ENCODE measurements at places on chromosomes 13 and 19.
A peak's percentile ranks its signal among the peaks of the same experiment; 100 is the strongest.

- DNase-seq, result no peak
Observed at GRCh38 chr19:33432446-33433170, 59.1 kb downstream of the CEBPG start.

GRCh38 chr19:1858412-1859081 lies 4.8 kb downstream of the KLF16 start:
- DNase-seq, result no peak

GRCh38 chr19:51621178-51621577 lies 9.0 kb downstream of the SIGLEC5 start:
- no peak for DNase-seq

- peak; percentile 26 for DNase-seq
Observed at GRCh38 chr19:40223135-40223822, 3.2 kb downstream of the CCNP start.

DNA sequence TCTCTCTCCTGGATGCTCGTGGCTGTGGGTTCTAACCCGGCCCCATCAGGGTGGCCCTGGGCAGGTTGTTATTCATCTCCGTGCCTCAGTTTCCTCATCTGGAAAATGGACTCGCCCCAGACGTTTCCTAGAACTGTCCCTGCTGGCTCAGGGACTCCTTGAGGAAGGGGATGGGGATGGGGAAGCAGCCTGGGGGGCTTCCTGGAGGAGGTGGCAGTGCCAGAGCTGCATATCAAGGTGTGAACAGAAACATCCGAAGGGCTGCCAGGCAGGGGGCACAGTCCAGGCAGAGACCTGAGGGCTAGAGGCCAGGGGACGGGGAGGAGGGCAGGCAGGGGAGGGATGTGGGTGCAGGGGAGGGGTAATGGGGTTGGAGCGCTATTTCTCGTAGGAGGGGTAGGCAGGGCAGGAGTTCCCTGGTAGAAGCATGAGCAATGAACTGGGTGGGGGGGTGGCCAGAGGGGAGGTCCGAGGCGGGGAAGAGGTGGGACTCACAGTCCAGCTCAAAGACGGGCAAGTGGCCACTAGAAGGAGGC lies 3.6 kb upstream of the ELANE start:
- DNase-seq, result no peak

GRCh38 chr19:1445185-1445931 lies 4.6 kb upstream of the APC2 start:
- DNase-seq, result peak; percentile 72

GRCh38 chr19:40714441-40715299 lies 2.0 kb downstream of the COQ8B start:
- peak; percentile 97 for DNase-seq

DNA sequence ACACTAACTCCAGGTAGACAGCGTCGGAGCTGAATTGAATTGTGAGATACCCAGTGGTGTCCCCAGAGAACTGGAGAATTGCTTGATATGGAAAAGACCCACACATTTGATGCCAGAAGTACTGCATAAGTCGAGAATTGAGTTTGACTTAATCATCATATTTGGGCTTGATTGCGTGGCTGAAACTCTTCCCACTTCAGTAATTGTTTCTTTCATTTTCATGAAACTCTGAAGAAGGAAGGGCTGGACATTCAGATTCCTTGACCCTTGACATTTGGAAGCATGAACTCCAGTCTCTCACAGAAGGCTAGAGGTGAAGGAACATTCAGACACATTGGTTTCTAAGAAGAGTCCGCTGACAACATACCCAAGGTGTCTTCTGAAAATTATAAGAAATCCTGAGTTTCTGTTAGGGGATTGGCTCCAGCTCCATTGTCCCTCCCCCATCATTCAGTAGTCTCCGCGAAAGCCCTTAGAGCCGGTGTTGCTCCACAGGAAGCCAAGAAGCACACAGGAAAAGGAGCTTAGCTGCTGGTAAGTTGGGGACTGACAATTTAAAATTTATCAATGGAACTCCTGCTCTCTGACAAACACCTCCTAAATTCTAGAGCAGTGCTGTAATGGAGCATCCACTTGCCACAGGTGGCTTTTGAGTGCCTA lies at the start of gene FPR2:
Gene FPR2, plus strand, starts transcription at position 484 of the 660 bp plus-strand sequence. CDS start 7,479 bp downstream, outside the sequence.
- DNase-seq, result no peak

DNA sequence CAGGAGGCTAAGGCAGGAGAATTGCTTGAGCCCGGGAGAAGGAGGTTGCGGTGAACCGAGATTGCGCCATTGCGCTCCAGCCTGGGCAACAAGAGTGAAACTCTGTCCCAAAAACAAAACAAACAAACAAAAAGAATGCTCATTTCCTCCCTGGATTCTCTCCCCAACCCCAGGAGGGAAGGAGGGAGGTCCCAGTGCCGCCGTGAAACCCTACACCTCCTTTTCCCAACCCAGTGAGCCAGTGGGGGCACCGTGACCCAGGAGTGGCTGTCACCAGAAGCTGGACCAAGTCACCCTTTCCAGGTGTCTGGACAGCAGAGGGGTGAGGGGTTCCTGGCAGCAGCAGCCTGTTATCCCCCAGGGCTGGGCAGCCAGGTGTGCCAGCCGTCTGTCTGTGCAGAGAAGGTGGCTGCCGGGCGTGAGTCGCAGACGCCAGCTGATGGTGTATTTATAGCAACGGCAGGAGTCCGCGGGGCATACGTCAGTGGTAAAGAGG lies 23.5 kb downstream of the NFIC start:
- no peak for DNase-seq

DNA sequence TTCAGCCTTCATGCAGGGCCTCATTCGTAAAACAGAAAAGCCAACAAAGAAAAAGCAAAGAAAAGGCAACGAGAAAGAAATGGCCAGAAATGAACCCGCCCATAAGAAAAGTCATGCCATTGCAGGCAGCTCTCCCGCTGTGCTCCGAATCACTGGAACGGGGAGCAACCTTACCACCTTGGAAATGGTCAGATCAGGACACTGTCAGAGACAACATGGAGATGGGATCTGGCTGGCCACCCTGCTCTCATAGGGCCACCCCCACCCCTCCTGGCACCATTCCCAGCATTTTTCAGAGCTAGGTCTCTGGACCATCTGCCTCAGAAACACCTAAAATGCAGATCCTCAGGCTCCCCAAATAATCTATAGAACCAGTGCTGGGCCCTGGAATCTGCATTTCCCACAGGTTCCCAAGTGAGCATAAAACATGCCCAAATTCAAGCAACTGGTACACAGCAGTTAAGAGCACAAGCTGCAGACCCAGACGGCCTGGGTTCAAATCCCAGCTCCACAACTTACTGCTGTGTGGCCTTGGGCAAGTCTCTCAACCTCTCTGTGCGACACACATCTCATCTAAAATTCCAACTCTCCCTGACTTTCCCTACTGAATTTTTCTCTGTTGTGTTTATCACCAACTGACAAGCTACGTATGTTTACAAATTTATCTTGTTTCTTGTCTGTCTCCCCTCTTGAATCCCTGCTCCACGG lies 151.6 kb downstream of the IER2 start:
- DNase-seq, result no peak

GRCh38 chr19:46624958-46625661 lies at the start of gene PTGIR:
Gene PTGIR, minus strand, starts transcription at chr19:46625089. Its CDS starts 864 bp downstream, at chr19:46624225.
- no peak for DNase-seq

- no peak for DNase-seq
Observed at GRCh38 chr13:109667056-109667455, 119.3 kb downstream of the IRS2 start.

GRCh38 chr13:20570517-20570916 lies 3.6 kb downstream of the IFT88 start:
- no peak for DNase-seq

GRCh38 chr19:6925386-6925785 lies 38.0 kb downstream of the ADGRE1 start:
- DNase-seq, result no peak

- no peak for DNase-seq
Observed at GRCh38 chr19:19236173-19236572, 24.4 kb downstream of the NCAN start.

- DNase-seq, result no peak
Observed at GRCh38 chr13:42334329-42334706, 62.4 kb downstream of the AKAP11 start.

- DNase-seq, result no peak
Observed at GRCh38 chr13:39527961-39528660, 74.9 kb downstream of the LHFPL6 start.

- no peak for DNase-seq
Observed at GRCh38 chr19:5801796-5802619, 2.9 kb upstream of the NRTN start.

GRCh38 chr13:21675095-21675991 lies 4.5 kb downstream of the FGF9 start:
- peak; percentile 25 for DNase-seq

DNA sequence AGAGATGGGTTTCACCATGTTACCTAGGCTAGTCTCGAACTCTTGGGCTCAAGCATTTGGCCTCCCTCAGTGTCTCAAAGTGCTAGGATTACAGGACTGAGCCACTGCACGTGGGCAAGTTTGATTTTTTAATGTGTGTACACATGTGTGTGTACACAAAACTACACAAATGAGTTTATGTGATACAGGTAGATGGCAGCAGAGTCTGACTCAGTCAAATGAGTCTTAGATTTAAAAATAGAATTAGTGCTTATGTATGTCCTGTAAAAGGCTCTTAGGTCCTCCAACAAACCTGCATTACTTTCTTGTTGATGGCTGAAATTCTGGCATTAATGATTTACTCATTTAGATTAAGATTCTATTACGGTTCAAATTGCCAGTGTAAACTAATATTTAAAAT lies 293.7 kb downstream of the PCDH17 start:
- DNase-seq, result no peak

GRCh38 chr19:6070720-6071485 lies 39.4 kb downstream of the RFX2 start:
- DNase-seq, result no peak

- no peak for DNase-seq
Observed at GRCh38 chr19:45097776-45098520, 5.0 kb downstream of the PPP1R37 start.

GRCh38 chr13:80131204-80131603 lies 209.7 kb downstream of the SPRY2 start:
- DNase-seq, result no peak

DNA sequence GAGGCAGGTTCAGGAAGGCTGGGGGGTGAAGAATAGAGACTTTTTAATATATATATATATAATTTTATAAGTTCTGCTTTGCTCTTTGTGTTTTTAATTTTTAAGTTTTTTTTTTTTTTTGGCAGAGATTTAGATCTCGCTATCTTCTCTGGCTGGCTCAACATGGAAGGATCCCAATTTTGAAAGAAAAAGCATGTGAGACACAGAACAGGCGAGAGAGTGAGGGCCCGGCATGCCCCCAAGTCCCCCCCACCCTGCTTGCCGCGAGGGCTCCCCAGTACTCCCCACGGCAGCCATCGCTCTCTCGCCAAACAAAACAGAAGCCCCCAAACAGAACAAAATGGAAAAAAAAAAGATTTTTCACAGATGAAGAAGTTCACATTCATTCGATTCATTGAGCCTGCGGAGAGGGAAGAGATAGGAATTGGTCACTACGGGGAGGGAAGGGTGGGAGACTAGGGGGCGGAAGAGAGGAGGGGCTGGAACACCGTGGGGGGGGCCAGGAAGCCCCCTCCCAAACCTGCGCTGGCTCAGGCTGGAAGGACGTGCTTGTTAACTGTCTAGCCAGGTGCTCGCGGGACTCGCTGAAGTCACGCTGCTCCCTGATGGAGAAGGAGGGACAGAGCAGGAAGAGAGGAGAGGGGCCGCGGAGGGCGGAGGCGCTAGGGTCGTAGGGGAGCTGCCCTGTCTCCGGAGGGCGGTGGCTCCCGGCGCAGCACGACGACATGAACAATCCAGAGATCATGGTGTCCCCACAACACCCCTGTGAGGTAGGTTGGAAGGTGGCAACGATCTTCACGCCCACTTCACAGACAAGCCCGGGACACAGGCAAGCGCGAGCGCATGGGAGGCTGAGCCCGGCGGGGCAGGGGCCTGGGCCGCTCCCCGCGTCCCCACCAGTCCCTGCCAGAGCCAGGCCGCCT lies 10.6 kb downstream of the KHSRP start:
- no peak for DNase-seq

- no peak for DNase-seq
Observed at GRCh38 chr13:97464561-97464960, 30.6 kb downstream of the RAP2A start.

DNA sequence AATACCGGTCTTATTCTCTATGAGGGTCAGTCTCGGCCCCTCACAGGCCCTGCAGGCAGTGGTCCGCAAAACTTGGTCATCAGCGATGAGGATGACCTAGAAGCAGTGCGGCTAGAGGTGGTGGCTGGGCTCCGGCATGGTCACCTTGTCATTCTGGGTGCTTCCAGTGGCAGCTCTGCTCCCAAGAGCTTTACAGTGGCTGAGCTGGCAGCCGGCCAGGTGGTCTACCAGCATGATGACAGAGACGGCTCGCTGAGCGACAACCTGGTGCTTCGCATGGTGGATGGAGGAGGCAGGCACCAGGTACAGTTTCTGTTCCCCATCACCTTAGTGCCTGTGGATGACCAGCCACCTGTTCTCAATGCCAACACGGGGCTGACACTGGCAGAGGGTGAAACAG lies 1.8 kb downstream of the FREM2 start:
- no peak for DNase-seq

- DNase-seq, result no peak
Observed at GRCh38 chr13:97280478-97280877, 58.3 kb downstream of the MBNL2 start.

GRCh38 chr19:7973883-7974282 lies 30.4 kb upstream of the TIMM44 start:
- DNase-seq, result no peak

GRCh38 chr19:33295621-33296487 lies 6.5 kb downstream of the CEBPA start:
- no peak for DNase-seq

DNA sequence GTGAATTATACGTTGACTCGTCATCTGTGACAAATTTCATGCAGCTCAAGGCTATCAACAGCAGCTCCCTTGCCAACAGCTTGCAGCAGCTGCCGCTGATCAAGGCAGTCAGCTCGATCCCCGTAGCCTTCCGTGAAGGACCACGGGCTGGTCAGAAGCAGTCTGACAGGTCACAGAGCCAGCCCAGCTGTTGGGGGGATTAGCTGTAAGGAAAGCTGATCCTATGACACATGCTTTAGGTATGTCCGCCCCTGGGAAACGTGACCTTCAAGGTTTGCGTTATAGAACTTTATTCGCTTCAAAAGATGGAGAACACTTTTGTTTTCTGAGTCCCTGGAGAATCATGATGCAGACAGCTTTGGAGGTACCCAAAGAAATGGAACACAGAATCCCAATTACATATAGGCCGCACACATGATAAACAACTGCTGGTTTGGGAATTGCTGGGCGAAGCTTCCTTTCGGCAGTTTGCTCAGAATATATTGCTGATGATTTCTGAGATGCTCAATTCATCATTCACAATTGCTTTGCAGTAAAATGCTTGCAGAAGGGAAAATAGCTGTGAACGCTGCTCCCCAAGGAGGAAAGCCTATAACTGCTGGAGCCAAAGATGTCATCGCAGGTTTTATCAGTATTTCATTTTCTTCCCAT lies 62.6 kb upstream of the USP29 start:
- DNase-seq, result no peak

Data from CD4-positive, alpha-beta T cell treated with Interleukin-15 for 4 hours (primary cell).